ENCODE measurements at places on chromosomes 1 and 21.

GRCh38 chr1:208942394-208943130 lies 641.0 kb upstream of the CAMK1G start:
- peak; percentile 37 for DNase-seq

DNA sequence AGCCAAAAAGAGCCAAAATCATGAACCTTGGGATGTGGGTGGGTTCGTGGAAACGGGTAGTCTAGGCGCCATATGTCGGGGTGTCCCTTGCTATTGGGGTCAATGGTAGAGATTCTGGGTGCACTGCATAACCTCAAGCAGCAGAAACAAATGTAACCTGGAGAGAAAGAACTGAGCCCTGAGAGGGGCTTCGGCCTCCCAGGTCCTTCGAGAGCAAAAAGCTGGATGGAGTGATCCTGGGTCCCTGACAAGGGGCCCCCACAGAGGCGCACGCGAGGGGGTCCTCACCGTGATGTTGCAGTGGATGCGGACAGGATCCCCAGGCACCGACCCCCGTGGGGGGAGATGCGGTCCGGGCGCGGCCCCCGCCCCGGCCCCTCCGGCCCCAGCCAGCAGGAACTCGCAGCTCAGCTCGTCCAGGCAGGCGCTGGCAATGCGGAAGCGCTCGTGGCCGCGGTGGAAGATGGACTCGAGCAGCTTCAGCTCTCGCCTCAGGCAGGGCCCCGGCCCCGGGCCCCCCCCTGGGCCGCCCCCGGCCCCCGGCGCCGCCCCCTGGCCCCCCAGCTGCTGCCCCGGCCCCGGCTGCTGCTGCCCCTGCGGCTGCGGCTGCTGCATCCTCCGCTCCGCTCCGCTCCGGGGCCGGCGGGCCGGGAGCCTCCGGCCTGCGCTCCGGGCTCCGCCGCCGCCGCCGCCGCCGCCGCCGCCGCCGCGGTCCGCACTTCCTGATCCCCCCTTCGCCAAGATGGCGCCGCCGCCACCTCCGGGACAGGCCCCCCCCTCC lies at the start of gene UBE2Q1:
Gene UBE2Q1 (minus strand): TSS at position 724 of the 781 bp plus-strand sequence. CDS start 109 bp downstream, at position 615.
- peak; percentile 69 for DNase-seq

GRCh38 chr1:36420409-36420808 lies 22.7 kb upstream of the LSM10 start:
- no peak for DNase-seq

DNA sequence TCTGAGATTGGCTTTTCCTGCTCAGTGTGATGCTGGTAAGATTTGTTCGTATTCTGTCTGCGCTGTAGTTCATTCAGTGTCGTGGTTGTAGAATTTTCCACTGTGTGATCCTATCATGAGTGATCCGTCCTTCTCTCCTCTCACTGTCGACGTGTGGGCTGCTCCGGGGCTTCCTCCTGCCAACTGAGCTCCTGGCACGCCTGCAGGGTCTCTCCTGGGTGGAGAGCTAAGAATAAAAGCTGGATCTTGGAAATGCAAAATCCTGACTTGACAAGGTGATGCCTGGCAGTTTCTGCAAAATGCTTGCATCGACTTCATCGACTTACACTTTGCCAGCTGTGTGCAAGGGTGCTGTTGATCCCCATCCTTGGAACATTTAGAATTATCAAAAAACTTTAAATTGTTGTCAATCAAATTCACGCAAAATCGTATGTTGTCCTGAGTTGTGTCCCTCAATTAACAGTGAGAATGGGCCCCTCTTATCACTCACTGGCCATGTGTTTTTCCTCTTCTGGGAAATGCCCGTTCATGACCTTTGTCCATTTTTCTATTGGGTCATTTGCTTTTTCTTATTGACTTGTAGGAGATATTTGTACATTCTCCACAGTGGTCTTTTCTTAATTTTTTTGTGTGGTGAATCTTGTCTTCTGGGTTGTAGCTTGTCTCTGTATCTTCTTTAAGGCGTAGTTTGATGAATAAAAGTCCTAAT lies 125.5 kb downstream of the CRYAA start:
- no peak for DNase-seq

- DNase-seq = no peak
Measured at GRCh38 chr1:72851597-72851996, 569.3 kb upstream of the NEGR1 start.

GRCh38 chr1:50829014-50829958 lies 130.8 kb downstream of the FAF1 start:
- DNase-seq = no peak

DNA sequence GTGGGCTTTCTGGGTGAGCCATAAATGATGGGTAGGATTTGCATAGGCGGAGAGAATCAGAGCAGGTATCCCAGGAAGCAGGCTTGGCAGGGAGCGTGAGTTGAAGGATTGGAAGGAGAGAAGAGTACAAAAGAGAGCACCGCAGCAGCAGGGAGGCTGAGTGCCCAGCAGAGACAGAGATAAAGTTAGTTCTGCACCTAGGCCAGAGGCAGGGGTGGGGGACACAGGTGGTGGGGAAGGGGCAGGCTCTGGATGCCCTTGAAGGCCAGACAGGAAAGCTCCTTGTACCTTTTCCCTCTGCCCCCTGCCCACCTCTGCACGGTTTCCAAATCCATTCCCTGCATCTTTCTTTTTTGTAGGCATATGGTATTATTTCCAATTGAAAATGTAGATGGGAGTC lies 33.0 kb upstream of the TRABD2B start:
- DNase-seq = no peak

DNA sequence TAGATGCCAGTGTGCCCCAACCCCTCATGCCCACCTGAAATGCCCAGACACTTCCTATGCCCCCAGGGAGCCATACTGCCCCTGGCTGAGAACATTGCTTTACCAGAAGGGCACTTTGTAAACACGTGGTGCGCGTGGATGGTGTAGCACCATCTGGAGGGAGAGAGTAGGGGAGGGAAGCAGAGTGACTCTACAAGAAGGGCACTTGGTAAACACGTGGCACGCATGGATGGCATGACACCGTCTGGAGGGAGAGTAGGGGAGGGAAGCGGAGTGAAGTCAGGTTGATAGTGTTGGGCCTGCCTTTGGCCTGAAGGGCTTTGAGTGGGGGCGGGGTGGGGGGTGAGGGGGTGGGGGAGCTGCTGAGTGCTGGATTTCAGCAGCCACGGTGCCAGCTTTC lies 324.0 kb upstream of the VAMP3 start:
- DNase-seq = peak; percentile 83

DNA sequence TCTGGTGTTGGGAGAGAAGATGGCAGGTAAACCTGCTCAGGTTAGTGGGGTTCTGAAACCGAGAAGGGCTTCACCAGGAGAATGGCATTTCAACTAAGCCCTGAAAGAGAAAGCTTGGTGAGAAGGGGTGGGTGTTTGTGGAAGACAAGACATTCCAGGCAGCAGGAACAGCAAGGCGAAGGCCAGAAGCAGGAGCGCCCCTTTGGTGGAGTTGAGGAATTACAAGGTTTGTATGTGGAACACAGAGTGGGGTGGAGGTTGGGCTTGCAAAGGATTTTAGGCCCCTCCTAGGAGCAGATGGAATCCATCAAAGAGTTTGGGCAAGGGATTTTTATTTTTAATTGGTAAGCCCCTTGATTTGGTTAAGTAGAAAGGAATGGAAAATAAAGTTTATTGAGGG lies 24.8 kb upstream of the ELOA start:
- peak; percentile 79 for DNase-seq

DNA sequence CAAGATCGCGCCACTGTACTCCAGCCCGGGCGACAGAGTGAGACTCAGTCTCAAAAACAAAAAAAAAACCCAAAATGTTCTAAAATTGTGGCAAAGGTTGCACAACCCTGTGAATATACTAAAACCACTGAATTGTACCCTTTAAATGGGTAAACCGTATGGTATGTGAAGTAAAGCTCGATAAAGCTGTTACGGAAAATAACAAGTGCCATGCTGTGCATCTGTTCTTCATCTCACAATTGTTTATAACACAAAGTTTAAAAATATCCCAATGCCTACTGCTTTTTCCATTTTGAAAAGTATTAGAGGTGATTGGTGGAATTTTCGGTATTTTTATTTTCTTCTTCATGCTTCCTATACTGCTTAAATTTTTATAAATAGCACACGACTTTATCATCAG lies 111.5 kb downstream of the ENAH start:
- no peak for DNase-seq

DNA sequence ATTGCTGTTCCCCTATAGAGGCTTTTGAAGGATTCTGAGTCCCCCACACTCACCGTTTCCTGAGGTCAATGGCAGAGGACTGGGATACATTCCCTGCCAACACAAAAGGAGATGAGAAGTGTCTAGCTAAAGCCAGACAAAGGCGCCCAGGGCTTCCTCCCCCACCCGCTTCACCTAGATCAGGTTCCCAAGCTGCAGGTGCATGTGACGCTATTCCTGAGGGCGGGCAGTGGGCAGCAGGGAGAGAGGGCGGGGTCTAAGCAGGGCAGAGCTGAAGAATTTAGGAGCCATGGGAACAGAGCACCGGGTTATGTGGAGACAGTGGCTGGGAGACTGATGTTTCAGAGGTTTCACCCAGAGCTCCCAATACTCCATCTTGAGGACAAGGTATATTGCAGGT lies 6.0 kb upstream of the ARHGEF2 start:
- DNase-seq = peak; percentile 93

Data from DMS53 (cell line).